Right forelimb (tissue), 1 donor: ENCODE measurements at places on chromosomes 2 and 18.

- DNase-seq = no peak
Observed at GRCh38 chr2:120893811-120894584, 158.3 kb downstream of the GLI2 start.

- DNase-seq = peak; percentile 70
Observed at GRCh38 chr2:71466301-71467179, 13.2 kb downstream of the DYSF start.

DNA sequence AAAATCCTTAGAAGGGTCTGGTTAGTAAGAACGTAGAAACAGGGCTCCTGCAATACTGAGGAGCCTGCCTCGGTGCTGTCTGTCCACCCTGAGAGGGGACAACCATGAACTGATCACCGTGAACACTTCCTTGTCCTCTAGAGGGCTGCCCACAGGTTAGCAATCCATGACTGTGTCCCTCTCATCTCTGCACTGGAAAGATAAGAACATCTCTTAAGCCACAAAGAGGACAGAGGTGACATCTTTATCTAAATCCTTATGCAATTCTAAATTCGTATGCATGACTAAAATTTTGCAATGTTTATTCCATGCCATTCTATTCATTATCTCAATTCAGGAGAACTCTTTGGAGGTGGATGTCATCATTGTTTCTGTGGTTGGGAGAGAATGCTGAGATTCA is 12.8 kb downstream of the EFR3B start:
- DNase-seq = no peak

- DNase-seq = peak; percentile 46
Observed at GRCh38 chr2:53787614-53788289, 908 bp downstream of the ERLEC1 start.

DNA sequence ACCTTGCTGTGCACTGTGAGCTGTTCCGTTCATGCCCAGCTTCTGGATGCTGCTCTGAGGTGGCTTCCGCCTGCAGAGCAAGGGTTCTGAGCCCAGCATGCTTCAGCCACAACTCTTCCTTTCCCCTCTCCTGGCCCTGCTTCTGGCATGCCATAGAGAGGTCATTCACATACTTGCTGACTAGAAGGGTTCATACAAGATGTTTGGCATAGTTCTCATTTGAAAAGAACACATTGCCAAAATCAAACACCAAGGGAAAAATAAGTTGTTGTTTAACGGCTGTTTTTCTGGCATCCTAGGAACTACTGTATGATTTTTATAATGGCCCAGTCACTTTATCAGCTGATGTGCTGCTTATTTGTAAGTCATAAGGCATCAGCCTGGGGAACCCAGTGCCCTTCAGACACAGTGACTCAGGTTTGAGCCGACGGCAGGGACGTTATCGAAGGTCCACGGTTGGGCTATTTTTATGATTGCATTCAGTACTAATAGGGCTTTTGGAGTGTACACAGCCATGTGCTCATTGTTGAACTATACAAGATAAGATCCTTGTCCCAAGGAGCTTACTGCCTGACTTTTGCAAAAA is 53.9 kb upstream of the CTAGE1 start:
- no peak for DNase-seq

DNA sequence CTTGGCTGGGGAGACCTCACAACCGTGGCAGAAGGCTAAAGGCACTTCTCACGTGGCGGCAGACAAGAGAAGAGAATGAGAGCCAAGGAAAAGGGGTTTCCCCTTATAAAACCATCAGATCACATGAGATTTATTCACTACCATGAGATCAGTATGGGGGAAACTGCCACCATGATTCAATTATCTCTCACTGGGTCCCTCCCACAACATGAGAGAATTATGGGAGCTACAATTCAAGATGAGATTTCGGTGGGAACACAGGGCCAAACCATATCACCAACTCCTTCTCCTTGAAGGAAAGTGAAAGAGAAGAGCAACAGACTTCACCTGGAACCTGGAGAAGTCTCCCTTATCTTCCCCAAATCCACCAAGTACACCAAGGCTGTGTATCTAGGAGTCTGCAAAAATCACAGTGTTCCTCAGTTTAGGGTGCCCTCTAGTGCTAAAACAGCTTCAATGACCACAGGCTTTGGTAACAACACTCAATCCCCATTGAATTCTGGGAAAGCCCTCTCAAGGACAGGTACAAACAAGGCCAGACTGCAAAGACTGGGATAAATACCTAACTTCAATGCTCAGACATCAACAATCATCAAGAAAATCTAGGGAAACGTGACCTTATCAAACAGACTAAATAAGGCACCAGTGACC is 148.8 kb upstream of the SRD5A2 start:
- DNase-seq = no peak

DNA sequence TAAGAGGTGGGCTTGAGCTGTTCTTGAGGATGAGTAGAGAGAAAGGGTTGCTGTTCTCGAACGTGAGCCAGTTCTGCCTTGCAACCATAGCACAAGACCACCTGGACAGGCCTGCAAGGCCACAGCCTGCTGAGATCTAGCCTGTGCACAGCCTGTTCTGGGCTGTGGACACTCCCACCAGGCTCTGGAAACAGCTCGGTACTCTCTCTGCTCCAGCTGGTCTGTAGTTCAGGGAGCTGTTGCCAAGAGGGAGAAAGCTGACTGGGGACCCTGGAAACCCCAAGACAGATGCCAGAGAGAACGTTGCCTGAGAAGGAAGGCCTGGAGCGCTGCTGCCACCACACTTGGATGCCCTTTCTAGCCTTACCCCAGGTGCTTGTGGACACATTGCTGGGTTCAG is 69.8 kb downstream of the CTIF start:
- DNase-seq = no peak

GRCh38 chr2:218855305-218856166 is 4.1 kb upstream of the WNT6 start:
- DNase-seq = no peak

GRCh38 chr2:157940024-157940423 is 63.9 kb upstream of the ACVR1 start:
- DNase-seq = no peak
